ENCODE measurements at places on chromosomes 11 and 22. TPM values are rescaled to one million over a fixed set of nuclear protein-coding genes. Genes with fewer than 3 reads are reported as not detected.

DNA sequence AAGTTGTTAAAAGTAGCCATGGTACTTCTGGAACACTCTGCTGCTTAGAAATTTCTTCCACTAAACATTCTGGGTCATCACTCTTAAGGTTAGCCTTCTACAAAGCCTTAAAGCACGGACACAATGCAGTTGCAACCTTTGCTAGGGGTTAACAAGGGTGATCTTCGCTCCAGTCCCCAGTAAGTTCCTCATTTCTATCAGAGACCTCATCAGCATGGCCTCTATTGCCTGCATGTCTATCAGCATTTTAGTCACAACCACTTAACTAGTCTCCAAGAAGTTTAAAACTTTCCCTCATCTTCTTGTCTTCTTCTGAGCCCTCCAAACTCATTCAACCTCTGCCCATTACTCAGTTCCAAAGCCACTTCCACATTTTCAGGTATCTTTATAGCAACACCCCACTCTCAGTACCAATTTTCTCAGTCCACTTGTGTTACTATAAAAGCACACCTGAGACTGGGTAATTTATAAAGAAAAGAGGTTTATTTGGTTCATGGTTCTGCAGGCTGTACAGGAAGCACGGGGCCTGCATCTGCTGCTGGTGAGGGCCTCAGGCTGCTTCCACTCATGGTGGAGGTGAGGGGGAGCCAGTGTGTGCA lies 48.7 kb upstream of the TH start:
- DNase-seq = no peak

DNA sequence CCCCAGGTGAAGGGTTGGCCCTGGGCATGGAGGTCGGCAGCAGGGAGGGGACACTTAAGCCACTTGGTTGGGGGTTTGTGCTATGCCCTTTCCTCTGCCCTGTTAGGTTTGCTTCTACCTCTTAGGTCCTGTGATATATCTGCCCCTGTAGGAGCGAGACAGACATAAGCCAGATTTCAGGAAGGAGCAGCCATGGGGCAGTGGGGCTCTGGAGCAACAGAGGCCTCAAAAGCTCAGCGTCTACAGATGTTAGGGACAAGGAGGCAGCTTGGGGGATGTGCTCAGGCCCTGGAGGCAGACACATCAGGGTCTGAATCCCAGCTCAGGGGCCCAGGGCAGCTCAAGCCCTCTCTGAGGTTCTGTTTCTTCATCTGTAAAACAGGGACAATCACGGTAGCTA lies 27.2 kb upstream of the KCNQ1OT1 start:
- DNase-seq = no peak

DNA sequence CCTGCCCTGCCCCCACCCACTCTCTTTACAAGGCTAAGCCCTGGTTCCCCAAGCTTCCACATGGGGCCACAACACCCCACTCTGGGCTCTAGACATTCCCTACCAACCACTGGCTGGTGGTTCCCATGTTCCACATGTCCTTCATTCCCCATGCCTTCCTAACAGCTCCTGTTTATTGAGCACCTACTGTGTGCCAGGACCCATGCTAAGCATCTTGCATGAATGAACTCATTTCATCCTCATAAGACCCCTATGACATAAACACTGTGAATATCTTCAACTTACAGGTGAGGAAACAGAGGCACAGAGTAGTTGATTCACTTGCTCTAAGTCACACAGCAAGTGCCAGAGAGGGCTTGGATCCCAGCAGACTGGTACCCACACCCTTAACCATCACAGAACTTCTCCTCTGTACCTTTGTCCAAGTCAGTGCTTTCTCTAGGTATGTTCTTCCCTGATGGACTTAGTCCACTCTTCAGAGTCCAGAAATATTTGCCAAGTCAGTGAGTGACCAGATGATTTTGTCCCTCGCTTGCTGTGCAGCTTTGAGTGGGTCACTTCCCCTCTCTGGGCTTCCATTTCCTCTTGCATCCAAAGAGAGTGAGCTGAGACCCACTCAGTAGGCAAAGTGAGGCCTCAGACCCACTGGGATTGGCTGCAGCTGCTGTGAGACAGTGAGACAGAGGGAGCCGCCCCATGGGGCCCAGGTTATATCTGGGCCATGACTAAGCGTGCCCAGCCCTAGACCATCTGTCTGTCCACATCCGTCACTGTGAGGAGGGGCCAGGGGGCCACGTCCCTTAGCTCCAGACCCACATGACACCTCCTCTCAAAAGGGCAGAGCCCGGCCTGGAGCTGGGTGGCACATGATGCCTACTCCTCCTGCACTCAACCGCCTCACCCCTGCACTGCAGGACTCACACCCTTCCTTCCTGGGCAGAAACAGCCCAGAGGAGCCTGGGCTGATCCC lies 132.4 kb downstream of the MN1 start:
- peak; percentile 98 for DNase-seq

DNA sequence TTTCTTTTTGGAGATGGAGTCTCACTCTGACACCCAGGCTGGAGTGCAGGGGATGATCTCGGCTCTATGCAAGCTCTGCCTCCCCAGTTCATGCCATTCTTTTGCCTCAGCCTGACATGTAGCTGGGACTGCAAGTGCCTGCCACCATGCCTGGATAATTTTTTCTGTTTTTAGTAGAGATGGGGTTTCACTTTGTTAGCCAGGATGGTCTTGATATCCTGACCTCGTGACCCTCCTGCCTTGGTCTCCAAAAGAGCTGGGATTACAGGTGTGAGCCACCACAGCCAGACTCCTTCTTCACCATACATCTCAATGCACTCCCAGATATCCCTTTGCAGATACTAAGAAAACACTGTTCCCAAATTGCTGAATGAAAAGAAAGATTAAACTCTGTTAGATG lies 224.3 kb downstream of the OR4A5 start:
- DNase-seq = no peak

GRCh38 chr22:30234786-30235470 lies 11.6 kb downstream of the LIF start:
- DNase-seq = no peak

DNA sequence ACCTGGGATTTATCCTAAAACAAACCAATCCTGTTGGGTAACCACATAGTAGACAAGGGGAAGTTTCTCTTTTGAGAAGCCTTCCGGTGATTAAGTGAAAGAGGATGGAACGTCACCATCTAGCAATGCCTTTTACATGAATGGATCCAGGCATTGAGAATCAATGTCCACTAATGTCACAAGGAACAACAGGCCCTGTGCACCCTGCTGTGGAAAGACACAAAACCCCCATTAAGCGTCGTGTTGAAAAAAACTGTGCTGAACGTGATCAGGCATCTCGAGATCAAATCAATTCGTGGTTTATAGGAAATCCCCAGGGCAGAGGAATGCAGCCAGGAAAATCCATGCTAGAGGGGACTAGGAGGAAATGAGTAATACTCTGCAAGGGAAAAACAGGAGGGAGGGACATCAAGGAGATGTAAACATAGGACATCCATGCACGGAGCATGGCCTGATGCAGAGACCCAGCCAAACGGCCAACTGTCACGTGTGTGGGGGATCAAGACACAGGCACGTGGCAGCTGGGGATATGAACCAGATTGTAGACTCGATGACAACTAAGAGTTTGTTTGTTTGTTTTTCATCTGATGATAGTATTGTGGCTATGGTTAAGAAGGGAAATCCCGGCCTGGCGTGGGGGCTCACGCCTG lies 38.6 kb upstream of the CARS1 start:
- DNase-seq = no peak

DNA sequence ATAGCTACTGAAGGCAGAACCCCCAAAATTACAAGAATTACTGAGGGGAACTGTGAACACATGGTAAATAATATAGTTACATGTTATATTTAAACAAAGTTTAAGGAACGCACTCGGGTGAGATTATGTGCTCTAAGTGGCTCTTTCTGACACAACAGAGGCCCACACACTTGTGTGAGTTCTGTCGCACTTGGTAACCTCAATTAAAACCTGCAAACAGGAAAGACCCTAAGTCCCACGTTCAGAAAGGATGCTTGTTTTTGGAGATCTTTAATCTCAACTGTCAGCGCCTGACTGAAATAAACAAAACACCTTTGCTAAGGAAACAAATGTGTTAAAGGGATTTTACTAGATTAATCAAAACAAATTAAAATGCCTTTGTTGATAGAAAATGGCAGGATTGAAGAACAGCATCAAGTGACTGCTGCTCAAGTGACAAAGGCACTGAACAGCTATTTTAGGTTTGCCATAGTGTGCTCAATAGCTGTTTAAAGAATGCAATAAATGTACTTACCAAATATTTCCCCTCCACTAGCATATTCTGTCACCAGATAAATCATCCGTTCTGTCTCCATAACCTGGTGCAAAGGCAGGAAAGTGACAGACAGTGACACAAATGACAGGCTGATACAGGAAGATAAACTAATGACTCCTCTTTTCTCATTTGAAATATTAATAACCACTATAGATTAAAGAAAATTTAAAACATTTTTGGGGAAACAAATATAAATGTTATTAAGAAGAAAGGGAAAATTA lies 116.3 kb upstream of the APOA1 start:
- DNase-seq = no peak

- no peak for DNase-seq
These were observed 16.7 kb downstream of the C11orf54 start for GRCh38 chr11:93757924-93758865.

GRCh38 chr11:17462940-17463339 lies 13.7 kb downstream of the ABCC8 start:
- no peak for DNase-seq

DNA sequence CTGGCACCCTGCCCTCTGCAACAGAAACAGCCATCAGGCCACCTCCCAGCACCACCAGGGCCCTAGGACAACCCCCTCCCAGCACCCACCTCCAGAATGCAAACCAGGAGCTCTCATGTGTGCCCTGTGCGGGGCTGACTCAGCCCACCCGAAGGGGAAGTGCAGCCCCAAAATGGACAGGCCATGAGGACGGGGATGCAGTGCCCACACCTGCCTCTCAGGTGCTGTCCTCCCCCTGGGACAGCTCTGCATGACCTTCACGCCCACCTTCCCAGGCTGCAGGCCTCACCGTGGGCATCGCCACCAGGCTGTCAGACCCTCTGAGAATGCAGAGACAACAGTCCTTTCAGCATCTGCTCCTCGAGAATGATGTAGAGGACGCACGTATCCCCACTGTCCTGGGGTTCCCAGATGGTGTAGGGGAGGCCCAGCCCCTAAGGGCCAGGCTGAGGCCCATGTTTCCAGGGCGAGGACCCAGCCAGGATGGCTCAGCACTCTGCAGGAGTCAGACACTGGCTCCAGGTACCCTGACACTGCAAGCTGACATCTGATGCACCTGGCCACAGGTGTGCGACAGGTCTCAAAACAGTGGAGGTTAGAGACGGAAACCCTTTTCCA lies 13.5 kb downstream of the MOB2 start:
- no peak for DNase-seq

GRCh38 chr22:49362211-49362839 lies 465.3 kb downstream of the BRD1 start:
- no peak for DNase-seq

DNA sequence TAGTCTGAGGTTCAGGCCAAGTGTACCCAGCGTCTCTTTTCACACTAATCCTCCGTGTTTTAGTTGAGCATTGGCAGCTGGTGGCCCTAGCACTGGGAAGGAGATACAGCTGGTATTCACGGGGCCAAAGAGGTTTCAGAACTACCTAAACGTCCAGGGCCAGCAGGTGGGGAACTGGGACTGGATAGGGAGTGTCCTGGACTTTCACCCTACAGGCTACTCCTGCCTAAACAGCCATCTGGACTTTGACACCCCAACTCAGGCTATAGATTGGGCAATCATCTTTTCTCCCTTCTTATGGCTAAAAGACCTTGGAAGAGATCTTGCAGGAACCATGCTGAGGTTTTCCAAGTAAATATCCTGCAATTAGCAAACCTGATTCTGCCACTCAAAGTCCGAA lies 2.8 kb downstream of the SPON1 start:
- DNase-seq = peak; percentile 96

GRCh38 chr22:31122532-31123291 lies at the start of gene INPP5J:
TSS of gene INPP5J (plus strand) at chr22:31122966. CDS start at chr22:31123015, 49 bp downstream.
- DNase-seq = peak; percentile 88

DNA sequence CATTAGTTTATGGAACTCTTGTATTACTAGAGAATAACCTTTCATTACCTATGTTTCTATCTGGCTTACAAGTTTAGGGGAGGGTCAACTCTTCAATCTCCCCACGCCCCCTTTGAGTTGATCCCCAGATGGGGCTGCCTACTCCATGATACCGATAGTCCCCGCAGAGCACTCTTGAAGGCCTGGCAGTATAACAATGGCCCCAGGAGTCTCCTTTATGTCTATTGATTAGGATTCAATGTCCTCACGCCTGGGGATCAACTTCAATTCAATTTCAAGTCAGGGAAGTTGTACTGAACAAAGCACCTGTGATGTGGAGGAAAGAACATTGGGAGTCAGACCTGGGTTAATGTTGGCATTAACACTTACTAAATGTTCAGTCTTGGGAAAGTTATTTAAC lies 520.2 kb downstream of the METTL15 start:
- no peak for DNase-seq

DNA sequence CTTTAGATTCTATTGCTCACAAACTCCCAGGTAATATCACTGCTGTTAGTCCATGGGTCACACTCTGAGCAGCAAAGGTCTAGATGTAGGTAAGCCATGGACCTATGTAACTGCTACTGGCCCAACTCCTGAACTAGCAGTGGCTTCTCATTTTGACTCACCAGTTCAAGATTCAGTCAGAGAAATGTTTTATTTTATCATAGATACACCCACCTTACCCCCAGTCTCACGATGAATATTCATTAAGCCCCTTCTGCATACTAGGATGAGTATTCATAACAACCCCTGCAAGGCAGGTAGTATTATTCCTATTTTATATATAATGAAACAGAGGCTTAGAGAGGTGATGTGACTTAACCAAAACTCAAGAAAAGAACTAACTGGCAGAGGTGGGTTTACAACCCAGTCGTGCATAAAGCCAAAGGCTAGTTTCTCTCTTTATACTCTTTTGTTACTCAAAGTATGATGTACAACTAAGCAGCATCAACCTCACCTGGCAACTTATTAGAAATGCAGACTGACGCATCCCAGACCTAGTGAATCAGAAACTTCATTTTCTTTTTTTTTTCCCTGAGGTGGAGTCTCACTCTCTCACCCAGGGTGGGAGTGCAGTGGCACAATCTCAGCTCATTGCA lies 957.6 kb upstream of the CCDC90B start:
- DNase-seq = no peak

- DNase-seq = no peak
These were observed 35.4 kb downstream of the MCHR1 start for GRCh38 chr22:40714499-40715337.

DNA sequence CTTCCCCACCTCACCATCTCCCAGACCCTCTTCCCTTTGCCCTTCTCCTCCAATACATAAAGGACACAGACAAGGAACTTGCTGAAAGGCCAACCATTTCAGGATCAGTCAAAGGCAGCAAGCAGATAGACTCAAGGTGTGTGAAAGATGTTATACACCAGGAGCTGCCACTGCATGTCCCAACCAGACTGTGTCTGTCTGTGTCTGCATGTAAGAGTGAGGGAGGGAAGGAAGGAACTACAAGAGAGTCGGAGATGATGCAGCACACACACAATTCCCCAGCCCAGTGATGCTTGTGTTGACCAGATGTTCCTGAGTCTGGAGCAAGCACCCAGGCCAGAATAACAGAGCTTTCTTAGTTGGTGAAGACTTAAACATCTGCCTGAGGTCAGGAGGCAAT lies 58.2 kb downstream of the TIMP3 start:
- DNase-seq = no peak

- DNase-seq = peak; percentile 53
These were observed 283.5 kb downstream of the TTC28 start for GRCh38 chr22:28395920-28396753.

The ELFN2 gene
- polyA plus RNA-seq = 0.27 TPM

The KRTAP5-4 gene
- polyA plus RNA-seq = not detected

The C11orf42 gene
- 1.2 TPM for polyA plus RNA-seq

The CYP2D6 gene
- 6.5 TPM for polyA plus RNA-seq

The SYT7 gene
- polyA plus RNA-seq = 12.1 TPM

The TRIM6 gene
- 2.6 TPM for polyA plus RNA-seq

The SCN3B gene
- 9.5 TPM for polyA plus RNA-seq

The MS4A3 gene
- 0.24 TPM for polyA plus RNA-seq

The SLC22A9 gene
- 0.04 TPM for polyA plus RNA-seq
